NCI-H2107 (cell line): ENCODE measurements at places on chromosomes 6 and 20.

- DNase-seq = no peak
These were observed 1.6 kb upstream of the ARMC2 start for GRCh38 chr6:108846628-108847027.

GRCh38 chr6:157266274-157267101 lies 56.8 kb downstream of the TMEM242 start:
- DNase-seq = no peak

DNA sequence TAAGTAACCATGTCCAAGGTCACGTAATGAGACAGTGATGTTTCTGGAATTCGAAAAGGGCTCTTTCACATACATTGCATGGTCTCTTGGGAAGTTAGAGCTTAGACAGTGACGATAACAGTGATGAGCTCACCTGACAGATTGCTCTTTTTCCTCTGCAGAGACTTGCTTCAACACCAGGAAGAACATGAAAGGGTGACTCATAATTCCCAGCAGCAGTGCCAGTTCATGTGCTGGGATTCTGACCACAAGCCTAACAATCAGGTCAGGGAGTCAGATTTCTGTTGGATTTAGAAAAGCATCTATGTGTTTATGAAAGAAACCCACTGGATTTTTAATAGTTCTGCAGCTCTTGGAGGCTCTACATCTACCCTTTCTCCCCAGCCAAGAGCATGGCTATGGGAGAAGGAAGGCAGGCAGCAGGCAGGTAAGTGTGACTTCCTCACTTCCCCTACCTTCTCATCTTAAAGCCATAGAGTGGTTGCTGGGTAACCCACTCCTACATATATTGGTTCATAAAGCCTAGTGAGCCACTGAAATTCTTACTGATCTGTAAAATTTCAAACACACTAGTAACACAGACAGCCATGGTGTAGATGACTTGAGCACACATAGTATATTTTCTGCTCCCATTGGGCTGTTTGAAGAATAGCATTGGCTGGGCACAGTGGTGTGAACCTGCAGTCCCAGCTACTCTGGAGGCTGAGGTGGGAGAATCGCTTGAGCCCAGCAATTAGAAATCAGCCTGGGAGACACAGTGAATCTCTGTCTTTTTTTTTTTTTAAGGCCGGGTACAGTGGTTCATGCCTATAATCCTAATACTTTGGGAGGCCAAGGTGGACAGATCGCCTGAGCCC lies 44.4 kb upstream of the LOC128125822 start:
- no peak for DNase-seq

DNA sequence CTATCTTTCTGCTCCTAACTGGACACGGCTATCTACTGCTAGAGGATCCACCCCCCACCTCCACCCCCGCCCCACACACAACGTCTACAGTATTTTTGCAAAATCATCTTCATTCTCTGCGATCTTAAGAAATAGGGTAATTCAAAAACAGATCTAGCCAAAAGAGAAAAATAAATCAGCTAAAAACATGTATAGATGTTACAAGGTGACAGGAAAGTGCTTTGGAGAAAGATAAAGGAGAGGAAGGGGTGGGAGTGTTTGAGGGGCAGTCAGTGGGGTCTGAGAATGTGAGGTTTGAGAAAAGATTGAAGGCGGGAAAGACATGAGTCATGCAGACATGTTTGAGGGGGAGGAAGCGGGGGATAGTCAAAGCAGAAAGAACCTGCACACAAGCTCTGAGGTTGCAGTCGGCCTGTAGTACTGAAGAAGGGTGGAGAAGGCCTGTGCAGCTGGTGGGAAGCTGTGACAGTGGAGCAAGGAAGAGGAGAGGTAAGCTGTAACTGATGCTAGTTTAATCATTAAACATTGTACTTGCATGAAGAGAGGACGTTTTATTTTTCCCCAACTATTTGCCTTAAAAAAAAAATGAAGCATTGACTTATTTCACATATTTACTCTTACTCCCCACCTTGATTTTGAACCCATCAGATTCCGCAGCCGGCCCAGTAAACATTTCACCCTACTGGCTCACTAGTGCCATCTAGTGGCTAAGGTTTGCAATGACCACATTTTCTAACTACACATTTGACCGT lies 332.6 kb downstream of the ADGRB3 start:
- DNase-seq = peak; percentile 62

- no peak for DNase-seq
These were observed 97.3 kb upstream of the NHSL1 start for GRCh38 chr6:138596591-138596990.

DNA sequence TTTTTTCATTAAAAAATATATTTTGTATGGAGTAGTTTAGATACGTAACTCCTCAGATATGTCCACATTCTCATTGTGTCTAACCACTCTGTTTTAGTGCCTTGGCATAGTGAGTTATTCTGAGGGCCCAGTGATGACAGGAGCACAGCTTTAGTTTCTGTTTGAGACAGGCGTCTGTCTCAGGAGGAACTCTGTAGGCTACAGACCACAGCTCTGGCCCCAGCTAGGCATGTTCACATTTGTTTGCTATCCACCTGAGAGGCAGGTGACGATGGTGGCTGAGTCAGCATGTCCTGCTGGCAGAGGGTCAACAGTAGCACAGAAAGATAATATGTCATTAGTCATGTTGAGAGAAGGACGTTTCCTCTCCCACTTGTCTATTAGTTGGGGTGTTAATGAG lies 16.3 kb downstream of the LRRC1 start:
- no peak for DNase-seq

DNA sequence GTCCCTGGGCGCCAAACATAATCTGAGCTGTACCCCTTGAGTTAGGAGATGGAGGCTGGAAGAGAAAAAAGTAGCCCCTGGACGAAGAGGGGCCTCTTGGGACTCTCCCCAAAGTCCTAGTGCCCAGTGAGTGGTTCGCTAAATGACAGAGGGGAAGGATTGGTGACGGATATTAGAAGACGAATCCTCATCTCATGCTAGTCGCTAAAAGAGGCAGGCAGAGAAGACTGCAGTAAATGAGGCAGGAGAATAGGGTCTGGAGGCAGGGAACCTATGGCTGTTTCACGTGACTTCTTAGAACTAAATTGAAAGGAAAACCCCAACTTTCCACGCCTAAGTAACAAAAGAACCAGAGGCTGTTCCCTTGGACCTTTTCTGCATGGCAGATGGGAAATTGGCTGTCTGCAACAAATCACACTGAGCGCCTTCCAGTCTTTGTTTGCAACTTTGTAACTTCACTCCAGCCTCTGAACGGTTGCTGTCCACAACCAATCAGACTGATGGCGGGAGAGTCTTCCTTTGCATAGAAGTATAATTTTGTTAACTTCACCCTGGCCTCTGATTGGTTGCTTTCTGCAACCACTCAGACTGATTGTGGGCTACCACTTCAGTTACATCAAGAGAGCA lies 731 bp upstream of the RBL1 start:
- no peak for DNase-seq

DNA sequence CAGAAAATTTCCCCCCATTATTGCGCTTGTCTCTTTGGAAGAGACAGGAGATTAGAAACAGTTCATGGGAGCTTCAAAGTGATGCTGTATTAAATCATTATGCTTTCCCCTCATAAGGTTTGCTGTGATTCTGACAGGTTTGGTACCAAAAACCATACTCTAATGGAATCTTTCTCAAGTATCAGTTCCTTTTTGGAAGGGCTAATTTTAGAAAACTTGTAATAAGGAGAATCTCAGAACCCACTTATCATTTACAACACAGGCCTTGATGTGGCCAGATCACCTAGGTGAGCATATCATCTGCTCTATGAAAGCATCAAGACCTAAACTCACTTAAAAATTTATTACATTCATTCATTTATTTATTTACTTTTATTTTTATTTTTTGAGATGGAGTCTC lies 51.2 kb downstream of the TP53INP2 start:
- DNase-seq = no peak

DNA sequence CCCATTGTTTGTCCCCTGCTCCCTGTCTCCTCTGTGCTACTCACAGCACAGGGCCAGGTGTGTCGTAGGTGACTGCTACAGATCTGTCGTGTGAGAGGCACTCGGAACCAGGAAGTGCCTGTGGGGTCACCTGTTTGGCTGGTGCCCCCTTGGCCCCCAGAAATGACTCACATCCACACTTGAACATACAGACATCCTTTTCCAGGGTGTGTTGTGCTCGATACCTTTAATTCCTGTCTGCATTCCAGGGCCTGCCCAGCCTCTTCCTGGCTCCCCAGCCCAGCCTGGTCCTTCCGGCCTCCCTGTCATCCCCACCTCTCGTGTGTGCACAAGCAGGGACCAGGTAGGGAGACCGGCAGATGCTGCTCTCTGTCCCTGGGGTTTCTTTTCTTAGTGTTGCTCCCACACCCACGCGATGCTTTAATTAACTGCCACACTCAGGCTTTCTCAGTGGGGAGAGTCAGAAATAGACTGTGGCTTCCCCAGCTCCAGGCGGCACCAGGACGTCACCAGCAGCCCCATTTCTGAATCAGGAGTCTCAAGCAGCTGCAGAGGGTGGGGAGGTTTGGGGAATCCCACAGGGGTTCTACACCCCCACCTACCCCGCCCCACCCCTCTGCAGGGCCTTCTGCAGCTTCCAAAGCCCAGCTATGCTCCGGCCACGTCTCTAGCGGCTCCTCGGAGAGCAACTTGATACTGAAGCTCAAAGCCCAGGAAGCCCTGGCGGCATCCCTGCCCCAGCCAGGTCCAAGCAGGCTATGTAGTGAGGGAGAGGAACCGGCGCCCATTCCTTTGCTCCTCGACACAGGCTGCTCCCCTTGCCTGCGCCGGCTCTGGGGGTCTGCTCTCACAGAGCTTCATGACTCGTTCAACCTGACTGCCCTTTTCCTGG lies 102.2 kb downstream of the SYCP2 start:
- no peak for DNase-seq

- no peak for DNase-seq
These were observed 64.0 kb upstream of the ASF1A start for GRCh38 chr6:118829817-118830478.
